Left cardiac atrium (tissue), 4 donors: ENCODE measurements at places on chromosomes 4 and X. TPM values are rescaled to one million over a fixed set of nuclear protein-coding genes. Genes with fewer than 3 reads are reported as not detected.

- DNase-seq: no peak
Observed at GRCh38 chr4:186240848-186241491, 13.7 kb downstream of the KLKB1 start.

DNA sequence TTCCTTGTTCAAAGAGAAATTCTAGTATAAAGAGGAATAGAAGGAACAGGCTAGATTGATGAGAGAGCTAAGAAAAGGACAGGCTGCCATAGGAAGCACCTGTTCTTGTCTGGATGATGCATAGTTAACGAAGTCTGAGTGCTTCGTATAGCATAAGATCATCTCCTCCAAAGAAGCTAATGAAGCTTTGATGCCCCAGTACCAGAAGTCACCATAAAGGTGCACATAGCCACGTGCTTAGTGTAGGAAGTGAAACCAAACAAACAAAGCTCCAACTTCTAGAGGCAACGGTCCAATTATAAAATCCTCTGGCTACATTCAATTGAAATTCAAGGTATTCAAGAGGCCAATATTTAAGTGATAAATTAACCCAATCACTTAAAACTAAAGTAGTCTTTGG is 31.0 kb downstream of the AFAP1 start:
- DNase-seq: no peak

DNA sequence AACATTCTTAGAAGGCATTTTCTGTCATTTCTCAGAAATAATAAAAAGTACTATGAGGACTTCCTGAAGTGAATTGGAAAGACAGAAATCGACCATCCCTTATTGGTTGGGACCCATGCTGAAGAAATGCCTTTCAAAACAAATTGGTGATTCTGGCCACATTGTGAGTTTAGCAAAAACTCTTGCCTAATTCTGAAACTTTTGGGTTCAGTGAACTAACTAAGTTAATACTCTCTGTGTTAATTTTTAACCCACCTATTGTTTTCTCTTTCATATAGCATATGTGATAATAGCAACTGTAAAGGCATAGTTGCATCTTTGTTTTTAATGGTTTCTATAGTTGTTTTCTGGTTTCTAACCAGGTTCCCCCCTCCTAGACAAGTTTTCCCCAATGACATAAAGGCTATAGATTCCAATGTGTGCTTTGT is 129.3 kb upstream of the FAT1 start:
- no peak for DNase-seq

DNA sequence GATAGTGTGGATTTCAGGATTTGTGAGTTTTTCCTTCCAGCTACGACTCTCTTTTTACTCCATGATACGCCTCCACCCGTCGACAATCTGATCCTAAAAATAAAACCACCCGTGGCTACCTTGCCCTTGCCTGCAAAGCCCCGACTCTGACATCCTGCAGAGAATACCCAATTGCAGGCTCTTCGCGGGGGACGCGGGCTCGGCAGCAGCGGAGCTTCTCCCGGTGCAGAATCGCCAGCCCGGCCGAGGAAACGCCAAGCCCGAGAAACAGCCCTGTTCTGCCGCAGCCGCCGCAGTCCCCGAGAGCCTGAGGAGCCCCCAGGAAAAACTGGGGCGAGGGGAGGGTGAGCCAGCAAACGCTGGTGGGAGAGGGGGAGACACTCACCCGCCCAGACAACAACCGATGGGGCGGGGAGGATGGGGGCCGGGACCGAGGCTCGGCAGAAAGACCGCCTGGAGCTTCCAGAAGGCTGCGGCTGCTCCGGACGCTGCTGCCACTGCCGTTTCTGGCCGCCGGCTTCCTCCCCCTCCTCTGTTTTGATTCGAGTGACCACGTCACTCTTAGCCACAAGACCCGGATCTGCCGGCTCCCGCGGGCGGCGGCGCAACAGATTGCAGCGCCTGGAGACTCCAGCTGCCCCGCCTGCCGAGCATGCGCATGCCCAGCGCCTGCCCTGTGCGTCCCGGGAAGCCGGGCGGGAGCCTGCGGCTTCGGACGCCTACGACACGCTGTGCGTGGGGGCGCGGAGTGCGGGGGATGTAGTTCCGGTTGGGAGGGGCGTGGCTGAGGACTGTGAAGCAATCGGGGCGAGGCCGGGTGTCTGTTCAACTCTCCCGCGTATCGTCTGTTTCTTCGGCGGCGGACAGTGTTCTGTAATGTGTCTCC is at the start of gene SMIM14:
SMIM14 (minus strand) TSS at position 512 of the 886 bp plus-strand sequence. CDS start 33,720 bp downstream, outside the sequence.
- DNase-seq: peak; percentile 99

DNA sequence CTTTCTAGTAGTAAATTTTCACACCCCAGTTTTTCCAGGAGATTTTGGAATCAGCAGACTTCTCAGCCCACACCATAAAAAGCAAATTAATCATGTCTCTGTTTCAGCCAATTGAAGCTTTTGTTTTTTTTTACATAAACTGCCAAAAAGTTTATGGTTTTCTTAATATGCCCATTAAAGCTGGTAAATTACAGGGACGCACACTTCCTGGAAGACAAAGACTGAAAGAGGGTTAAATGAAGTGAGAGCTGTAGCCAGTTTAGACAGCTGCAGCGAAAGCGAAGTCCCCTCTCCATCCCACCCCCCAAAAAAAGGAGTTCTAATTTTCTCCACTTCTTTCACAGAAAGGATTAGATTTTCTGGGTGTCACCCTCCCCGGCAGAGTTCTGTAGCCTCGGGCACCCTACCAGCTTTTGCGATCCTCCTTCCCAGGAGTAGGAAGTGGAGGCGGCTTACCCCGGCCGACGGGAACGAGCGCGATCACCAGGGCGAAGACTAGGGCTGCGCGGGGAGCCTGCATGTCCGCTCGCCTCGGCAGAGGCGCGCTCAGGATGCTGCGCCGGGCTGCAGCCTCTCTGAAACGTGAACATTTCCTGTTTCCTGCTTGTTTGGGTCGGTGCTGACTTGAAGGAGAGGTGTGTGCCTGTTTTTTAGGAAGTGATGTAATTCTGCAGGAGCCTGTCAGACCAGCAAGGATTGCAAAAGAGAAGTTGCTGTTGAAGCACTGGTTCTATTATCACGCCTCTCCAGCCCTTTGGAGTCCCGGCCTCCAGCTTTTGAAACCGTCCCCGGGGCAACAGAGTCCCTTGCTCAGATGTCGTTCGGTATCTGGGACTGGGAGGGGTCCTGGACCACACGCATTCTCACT is at the start of gene TMEM154:
TMEM154 (minus strand) TSS at position 584 of the 868 bp plus-strand sequence; CDS start at position 520, 64 bp downstream.
- peak; percentile 61 for DNase-seq

The BANK1 gene
- 2.4 TPM for total RNA-seq

DNA sequence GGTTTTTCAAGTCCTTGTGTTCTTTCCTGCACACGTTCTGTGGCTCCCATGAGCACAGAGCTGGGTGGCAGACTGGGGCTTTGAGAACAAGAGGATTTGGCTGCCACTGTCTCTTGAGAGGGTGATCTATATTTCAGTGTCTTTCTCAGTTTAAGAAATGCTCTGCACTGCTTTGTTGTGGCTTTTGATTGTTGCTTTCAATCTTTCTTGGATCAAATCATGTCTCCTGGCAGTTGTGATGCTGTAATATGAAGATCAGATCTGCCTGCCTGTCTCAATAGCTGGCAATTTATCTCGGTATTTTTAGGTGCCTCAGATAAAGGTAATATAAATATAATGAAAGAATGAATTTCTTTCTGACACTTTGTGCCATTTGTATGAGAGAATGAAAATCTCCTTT is 273.3 kb upstream of the LCORL start:
- no peak for DNase-seq

The OTC gene
- 0.32 TPM for total RNA-seq

- no peak for DNase-seq
Observed at GRCh38 chr4:176198316-176198903, 3.0 kb upstream of the SPATA4 start.

DNA sequence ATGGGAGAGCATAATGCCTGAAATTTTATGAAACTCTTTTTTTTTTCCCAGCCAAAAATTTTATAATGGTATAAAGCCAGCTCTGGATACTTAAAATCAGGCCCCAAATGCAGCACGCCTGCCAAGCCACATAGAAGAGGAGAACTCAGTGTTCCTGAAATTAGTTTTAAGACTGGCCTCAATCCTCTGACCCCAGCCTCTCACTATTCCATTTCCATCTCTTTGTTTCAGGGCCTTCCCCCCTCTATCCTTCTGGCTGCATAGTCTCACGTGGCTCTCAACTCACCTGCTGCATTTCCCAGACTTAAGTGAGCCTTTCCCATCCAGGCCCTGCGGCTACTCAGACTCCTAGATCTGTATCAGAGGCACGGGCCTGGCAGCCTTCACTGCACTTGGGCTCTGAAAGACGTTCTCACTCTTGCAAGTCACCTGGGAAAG is 5.2 kb upstream of the CBR4 start:
- DNase-seq: no peak

GRCh38 chr4:76096076-76096475 is 21.6 kb downstream of the ART3 start:
- no peak for DNase-seq

The BEX5 gene
- total RNA-seq: 1.4 TPM

DNA sequence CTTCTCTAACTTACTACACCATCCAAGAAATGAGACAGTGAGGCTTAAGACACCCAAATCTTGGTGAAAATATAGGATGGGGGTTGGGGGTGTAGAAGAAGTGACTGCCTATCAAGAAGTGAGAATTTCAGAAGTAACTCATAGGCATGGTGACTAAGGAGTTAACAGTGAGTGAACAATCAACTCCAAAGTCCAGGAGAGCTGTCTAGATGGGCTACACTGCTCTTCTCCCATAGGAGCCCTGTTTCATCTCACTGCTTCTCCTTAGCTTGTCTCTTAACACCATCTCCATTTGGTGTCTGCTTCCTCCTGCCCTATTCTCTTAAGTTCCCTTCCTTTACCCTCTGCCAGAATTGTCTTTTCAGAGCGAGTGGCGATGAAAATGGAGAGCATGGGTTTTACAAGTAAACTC is 22.7 kb downstream of the FABP2 start:
- DNase-seq: no peak

GRCh38 chr4:172780566-172781081 is 388.0 kb upstream of the GALNT7 start:
- no peak for DNase-seq

The SPINK2 gene
- total RNA-seq: 0.47 TPM

DNA sequence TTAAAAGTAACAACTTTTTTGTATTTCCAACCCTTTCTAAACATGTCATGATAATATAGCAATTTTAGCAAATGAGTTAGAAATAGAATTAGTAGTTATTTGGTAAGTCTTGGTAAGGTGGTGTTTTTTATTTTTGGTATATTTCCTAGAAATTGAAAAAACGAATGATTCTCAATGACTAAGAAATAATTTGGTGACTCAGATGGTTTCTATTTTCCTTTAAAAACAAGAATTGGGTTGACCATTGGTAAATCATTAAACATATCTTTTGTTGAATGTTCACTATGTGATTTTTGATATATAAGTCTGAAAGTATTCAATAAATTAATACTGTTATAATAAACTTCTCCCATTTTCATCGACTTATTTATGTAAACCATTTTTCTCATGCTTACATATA is 206.2 kb upstream of the BANK1 start:
- DNase-seq: no peak

GRCh38 chrX:9785944-9786797 is at the start of gene SHROOM2:
SHROOM2 (plus strand) TSS chrX:9786429; CDS start chrX:9786546, 117 bp downstream.
- peak; percentile 33 for DNase-seq

DNA sequence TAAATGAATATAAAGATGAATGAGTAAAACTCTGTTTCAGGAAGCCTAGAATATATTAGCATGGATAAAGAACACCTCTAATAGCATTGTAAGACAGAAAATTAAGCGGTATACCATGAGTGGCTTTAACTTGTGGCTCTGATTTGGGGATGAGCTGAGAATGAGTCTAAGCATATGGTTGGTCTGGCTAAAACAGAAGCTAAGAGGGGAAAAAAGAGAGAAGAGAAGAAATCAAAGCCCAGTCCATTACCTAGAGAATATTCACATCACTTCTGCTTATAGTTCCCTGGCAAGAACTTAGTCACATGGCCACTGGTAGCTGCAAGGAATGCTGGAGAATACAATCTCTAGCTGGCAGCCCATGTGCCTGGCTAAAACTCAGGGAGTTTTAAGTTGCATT is 414.5 kb downstream of the PRDM5 start:
- no peak for DNase-seq

DNA sequence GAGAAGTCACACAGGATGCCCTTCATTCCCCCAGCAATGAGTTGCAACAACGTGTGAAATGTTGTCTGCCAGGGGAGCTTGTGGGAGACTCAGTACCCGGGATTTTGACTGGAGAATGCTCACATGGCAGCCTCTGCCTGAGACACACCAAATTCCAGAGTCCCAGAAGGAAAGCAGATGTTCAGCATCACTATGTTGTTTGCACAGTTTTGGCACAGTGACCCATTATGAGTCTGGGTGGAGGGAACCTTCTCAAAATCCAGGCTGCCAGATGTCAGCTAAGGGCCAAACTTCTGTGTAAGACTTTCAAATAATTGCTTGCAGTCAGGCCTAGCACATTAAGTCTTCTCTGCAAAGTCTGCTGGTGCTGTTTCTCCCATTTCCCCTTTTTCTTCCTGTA is 1029.7 kb upstream of the TENM3 start:
- DNase-seq: no peak

The CT55 gene
- total RNA-seq: not detected

GRCh38 chr4:2689825-2690700 is 66.1 kb downstream of the TNIP2 start:
- no peak for DNase-seq

DNA sequence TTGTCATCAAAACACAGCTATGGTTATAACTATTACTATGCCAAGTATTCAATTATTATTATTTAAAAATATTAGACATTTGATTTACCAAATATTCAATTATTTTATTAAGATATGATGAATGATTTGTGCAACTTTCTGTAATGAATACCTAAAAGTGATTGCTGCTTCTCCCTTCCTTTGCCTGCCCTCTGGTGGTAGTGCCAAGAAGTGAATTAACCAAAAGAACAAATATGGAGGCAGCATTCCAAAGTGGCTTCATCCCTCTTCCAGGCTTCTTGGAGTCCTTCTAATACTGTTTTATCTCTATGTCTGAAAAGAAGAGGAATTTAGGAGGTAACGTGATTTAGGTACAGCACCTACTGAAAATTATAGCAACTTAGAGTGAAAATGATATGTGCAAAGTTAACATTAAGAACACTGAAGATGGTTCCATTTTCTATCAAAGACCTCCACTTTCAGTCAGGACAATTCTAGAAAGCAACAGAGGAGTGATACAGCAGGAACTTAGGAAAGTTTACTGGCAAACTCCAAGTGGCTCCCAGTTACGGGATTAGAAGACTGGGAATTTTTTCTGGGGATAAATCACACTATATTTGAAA is 43.0 kb downstream of the ENPEP start:
- no peak for DNase-seq
